ENCODE measurements at places on chromosomes 16 and 17.

DNA sequence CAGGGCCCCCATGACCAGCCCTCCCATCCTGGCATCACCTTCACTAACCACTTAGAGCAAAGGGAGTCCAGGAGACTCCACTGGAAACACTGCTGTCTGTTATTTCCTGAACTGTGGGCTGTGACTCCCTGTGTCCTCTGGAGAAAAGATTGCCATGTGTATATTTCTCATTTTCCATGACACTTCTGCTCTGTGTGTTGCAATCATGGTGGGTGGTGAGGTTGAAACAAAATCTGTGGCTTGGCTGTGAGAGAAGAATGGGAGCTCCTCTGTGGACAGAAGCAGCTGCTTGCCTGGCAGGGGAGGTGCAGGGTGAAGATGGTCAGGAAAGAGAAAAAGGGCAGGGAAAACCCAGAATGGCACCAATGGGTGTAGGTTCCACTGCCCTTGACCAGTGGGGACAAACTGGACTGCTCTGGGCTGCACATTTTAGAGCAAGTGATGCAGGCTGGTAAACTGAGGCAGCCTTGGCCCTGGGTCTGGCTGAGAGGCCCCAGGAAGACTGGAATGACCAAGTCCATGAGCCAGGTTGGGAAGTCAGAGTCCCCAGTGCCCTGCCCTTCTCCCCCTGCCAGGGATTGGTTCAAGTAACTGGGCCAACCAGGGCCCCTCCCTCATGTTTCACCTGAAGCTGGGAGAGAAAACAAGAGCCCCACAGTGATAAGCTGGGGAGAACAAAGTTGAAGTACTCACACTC is 314.3 kb downstream of the C16orf95 start:
- DNase-seq, result no peak

- DNase-seq, result no peak
Observed at GRCh38 chr17:28796062-28796461, 46.5 kb downstream of the FAM222B start.

DNA sequence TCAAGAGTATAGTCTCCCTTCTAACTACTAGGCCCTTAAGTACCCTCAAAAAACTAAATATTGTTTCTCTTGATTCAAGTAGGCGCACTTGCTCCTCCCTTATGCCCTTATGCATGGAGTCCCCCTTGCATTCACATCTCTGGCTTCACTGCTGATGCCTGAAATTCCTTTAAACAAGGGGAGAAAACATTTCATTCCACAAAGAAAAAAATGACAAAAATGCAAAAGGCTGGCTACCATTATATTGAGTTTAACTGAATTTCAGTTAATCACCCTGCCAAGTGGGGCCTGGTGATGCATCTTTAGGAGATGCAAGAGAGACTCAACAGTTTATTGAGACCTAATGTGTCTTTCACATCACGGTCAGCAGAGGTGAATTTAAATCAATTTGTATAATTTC is 35.6 kb downstream of the CRLF3 start:
- DNase-seq, result no peak

GRCh38 chr16:47826070-47826469 is 329.7 kb downstream of the ABCC12 start:
- DNase-seq, result no peak

GRCh38 chr17:69878661-69879060 is 196.4 kb upstream of the KCNJ16 start:
- no peak for DNase-seq

- no peak for DNase-seq
Observed at GRCh38 chr17:72021417-72022041, 99.3 kb upstream of the SOX9 start.

DNA sequence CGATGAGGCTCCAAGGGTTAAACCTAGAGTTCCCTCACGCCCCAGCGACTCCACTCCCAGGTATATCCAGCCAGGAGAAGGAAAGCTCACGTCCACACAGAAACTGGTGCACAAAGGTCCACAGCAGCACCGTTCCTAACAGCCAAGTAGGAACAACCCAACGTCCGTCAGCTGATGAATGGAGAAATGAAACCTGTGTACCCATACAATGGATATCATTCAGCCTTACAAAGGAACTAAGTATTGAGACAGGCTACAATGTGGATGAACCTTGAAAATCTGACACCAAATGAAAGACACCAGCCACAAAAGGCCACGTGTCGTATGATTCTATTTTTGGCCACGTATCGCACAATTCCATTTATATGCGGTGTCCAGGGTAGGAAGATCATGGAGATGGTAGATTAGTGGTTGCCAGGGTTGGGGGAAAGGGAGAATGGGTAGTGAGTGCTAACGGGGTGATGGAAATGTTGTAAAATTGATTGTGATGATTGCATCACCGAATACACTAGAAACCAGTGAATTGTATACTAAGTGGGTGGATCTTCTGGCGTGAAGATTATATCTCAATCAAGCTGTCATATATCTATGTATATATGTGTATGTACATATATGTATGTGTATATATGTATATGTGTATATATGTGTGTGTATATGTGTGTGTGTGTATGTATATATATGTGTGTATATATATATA is 30.1 kb downstream of the NLRC3 start:
- no peak for DNase-seq

DNA sequence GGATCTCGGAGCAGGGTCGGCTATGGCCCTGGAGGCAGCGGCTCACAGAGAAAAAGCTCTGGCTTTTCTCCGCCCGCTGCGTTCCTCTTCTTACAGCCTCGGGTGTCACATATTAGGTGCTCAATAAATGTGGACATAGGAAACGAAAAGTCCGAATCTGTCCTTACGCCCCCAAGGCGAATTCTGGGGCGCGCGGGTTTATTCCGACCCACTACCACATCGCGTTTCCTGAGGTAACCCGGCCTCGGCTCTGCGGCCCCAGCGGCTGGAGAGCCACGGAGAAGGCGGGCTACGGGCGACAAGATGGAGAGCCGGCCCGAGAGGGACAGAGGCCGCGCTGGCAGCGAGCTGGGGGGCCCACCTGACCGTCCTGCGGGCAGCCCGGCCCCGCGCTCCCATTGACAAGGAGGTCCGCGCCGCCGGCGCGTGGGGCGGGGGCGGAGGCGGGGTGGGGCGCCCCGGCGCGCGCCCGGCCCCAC is 573 bp upstream of the GNAO1 start:
- DNase-seq, result no peak

DNA sequence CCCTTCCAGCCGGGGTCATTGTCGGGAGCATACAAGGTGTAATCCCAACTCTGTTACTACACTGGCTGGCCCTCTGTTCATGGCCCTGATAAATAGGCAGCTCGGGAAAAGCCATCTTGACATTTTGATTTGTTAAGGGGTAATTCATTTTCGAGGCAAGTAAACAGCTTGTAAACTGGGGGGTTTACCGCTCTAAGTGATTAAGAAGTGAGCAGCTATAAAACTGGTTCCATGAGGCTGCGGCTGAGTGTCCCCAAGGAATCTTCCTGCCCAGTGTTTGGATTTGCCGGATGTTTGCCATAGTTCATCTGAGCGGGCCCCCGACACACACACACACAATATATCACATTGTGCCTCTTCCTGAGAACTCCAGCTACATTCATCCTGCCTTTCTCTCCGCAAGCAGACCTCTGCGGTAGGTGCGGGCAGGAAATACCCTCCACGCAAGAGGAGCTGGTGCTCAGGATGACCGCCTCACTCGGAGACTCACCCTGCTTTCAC is 92.2 kb downstream of the SOCS1 start:
- no peak for DNase-seq

DNA sequence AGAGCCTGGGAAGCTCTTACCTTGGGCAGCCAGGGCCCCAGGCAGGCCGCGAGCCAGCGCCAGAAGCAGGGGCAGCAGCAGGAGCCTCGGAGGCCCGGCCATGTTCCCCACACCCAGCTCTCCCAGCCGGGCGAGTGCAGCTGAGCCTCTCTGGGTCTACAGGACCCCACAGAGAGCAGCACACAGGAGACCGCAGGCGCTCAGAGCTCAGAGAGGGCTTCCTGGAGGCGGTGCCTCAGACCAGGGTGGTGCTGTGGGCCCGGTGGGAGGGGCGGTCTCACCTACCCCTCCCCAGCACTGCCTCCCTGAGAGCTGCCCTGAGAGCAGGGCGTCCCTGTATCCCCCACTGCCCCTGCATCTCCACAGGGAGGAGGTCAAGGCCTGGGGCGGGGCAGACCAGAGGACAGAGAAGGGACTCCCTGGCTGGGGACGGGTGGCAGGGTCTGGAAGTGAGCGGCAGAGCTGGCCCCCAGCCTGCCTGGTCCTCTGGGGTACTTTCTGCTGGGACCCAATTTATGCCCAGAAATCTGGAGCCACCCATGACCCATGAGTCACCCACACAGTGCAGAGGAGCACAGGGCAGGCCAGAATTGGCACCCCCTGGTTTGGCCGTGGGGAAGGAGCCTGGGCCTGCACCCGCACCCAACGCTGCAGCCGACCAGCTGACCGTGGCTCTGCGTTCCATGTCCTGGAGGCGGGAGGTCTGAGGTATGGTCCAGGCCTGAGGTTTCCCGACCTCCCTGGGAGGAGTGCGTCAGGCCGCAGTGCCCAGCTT is at the start of gene CD7:
CD7 (minus strand) TSS at position 215 of the 775 bp plus-strand sequence; CDS start at position 102, 113 bp downstream.
- no peak for DNase-seq

DNA sequence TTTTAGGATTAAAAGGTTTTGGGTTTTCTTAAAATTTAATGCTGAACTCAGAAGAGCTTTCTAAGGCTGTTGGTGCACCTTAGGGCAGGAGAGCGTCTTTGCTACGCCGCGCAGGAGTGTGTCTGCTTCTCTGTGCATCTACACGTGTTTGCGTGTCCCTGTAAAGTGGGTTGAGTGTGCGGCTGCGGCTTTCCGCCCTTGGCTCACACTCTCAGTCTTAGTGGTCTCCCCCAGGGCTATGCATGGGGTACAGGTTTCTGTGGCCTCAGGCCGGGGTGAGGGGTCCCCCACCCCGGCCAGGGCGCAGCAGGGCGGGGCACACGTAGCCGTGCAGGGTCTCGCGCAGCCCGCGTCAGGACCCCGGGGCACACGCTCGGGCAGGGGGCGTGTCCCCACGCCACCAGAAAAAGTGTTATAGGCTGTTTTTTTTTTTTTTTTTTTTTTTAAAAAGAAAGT is 727 bp upstream of the TENT4B start:
- no peak for DNase-seq

GRCh38 chr16:2512735-2513404 is 882 bp upstream of the ATP6V0C start:
- DNase-seq, result no peak

DNA sequence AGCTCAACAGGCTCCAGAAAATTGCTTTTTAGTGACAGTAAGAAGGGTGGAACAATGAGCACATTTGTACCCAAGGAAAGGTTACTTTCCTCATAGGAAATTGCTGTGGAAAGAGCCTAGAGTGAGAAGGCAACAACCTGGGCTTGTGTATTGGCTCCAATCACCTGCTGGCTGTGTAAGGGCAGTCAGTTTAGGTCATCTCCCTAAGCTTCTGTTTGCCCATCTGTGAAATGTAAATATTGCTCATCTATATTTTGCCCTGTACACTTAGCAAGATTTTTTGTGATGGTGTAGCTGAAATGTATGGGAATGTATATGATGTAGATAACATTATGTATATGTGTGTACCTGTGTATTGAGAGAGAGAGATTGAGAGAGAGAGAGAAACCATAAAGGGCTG is 225.2 kb upstream of the MPHOSPH6 start:
- no peak for DNase-seq

DNA sequence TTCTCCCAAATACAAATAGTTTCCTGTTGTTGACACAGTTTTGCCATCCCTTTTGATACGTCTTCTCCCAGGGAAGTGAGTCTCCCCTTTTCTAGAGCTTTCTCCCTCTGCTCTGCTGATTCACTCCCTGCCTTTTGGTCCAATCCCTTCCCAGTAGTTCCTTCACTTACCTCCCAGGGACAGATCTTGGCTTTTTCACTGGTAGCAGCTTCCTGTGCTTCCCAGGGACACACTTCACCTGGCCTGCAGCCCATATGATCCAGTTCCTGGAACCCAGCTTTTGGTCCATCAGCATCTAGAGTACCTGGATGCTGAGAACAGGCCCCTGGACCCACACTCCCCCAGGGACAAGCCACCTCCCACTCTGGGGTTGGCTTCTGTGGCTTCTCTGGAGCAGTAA is 15.8 kb downstream of the GPR179 start:
- no peak for DNase-seq

DNA sequence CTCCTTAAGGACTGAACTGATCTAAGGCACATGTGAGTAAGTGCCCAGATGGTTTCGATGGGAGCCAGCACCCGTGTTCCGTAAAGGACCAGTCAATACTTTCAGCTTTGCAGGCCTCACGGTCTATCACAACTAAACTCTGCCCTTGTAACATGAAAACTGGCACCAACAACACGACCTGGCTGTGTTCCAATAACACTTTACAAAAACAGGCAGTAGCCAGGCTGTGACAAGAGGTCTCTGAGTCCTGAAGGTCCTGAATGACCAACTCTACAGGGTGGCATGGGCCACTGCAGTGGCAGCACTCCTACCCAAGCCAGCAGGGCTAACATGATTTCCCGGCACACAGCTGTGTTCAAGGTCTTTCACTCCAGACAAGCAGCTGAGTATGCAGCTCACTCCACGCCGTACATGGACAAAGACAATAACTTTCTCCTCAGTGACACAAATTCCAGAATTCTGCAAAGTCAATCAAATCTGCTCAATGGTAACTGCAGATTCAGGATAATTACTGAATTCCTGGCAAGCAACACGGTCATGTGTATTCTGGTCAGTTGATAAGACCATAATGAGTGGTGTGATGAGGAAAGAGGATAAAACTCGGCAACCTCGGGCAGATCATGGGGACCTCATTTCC is 15.3 kb downstream of the NPLOC4 start:
- DNase-seq, result no peak

DNA sequence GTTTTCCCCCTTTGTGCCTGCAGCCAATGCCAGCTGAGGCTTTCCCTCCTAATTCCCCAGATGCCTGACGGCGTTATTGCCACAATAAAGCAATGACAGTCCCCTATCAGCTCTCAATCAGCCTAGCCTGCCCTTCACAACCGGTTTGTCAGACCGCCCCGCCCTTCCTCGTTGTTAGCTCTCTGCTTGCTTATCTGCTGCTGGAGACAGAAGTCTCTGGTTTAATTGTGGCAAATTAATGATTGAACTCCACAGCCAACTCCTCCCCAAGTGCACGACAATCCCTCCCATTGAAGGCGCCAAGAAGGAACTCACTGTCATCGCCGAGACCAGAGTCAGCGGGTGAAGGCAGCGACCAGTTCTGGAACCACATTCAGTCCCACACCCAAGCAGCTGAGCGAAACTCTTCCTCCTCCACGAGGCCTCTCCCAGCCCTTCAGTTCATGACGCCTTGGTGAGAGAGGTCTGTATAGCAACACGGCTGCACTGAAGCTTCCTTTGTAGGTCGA is 474.4 kb downstream of the SLC39A11 start:
- no peak for DNase-seq

GRCh38 chr17:47628014-47628566 is 21.6 kb upstream of the KPNB1 start:
- DNase-seq, result no peak

- DNase-seq, result peak; percentile 42
Observed at GRCh38 chr16:17364319-17365210, 106.2 kb downstream of the XYLT1 start.

GRCh38 chr16:56983211-56983751 is 6.1 kb upstream of the NLRC5 start:
- no peak for DNase-seq

GRCh38 chr17:37117373-37118142 is 168.8 kb downstream of the AATF start:
- peak; percentile 53 for DNase-seq

All from NCI-H2171 (cell line).